ENCODE measurements at places on chromosomes 12 and 14. TPM values are rescaled to one million over a fixed set of nuclear protein-coding genes. Genes with fewer than 3 reads are reported as not detected.

DNA sequence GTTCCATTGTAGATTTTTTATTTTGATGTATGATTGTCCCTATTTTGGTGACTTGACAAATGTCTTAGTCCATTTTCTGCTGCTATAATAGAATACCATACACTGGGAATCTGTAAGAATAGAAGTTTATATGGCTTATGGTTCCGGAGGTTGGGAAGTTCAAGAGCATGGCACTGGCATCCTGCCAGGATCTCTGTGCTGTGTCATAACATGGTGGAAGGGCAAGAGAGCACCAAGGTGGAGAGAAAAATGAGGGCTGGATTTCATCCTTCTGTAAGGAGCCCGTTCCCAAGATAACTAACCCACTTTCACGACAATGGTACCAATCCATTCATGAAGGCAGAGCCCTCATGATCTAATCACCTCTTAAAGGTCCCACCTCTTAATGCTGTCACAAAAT is 176.7 kb downstream of the TMEM132D start:
- DNase-seq: no peak

- DNase-seq: no peak
Observed at GRCh38 chr12:48015954-48016353, 11.7 kb upstream of the COL2A1 start.

SMCO3 gene
- total RNA-seq: 2.9 TPM

- no peak for DNase-seq
Observed at GRCh38 chr12:3972576-3972975, 99.4 kb upstream of the PARP11 start.

KLRC3 gene
- total RNA-seq: 1.8 TPM

DNA sequence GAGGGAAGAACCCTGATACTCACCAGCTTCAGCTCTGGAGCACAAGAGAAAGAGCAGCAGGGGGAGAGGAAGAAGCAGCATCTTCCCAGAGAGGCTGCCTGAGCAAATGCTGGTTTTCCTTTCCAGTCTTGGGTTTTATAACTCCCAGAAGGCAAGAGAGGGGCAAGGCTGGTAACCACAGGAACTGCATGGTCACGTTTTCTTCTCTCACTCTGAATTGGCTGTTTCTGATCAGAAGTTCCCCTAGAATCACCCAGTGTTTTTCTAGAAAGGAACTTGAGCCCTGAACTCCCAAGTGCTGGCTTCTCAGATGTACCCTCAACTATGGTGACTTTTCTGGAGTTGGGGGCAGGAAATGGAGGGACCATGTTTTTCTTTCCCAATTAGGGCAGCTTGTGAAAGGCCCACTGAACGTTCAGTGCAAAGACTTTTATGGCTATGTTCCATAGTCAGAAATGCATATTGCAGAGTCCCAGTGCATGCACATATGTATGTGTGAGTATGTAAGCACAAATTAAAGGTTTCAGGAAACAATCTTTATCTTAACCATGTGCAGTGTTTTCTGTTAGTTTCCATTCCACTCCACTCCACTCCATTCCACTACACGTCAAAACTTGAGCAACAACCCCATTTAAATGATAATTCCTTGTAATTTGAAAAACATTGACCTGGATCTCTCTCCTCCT is at the start of gene CMA1:
Gene CMA1 (minus strand): TSS at position 111 of the 686 bp plus-strand sequence. CDS start 30 bp downstream, at position 81.
- DNase-seq: no peak
